ENCODE measurements at places on chromosomes 5 and 9.
A peak's percentile ranks its signal among the peaks of the same experiment; 100 is the strongest.

DNA sequence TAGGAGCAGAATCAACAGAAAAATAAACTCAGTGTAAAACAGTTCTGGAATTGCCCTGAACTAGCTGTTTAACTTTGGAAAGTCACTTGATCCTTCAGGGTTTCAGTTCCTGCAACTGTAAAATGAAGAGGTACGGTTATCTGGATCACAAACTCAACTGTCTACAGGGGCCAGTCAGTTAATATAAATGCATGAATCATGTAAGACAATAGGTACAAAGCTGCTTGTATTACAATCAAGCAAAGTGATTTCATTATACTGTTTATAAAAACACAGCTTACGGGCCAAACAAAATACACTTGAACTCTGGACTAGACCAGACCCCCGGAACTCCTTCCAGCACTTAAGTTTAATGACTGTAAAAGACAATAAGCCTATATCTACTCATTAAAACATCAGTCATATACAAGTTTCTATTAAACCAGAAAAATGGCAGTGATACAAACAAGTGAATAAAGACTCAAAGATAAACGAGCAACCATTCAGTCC lies 73.0 kb downstream of the MRPS27 start:
- no peak for DNase-seq

GRCh38 chr9:132894346-132894745 lies 15.6 kb downstream of the SPACA9 start:
- no peak for DNase-seq

GRCh38 chr5:102295534-102296177 lies 428 bp downstream of the SLCO4C1 start:
- no peak for DNase-seq

DNA sequence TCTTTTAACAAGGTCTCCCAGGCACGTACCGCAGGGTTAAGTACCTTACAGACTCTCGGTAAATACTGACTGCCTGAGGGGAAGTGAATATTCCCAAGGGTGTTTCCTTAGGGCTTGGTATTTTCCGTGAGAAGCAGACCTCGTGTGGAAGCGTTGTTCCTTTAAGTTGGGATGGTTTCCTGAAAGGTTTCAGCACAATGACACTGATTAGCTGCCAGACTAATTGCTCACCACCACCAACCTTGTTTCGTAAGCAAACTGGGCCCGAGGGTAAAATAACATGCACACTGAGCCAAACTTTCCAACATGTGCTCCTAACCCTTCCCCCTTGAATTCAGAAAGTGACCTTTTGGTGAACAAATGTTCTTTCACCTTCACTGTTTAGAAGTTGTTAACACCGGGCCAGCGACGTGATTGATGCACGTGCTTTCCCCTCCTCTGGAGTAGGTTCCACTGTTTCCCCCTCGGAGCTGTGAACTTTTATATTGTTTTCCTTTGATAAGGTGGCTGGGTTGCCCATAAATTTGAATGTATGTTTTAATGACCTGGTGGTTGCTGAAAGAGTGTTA lies 128.1 kb upstream of the RPS23 start:
- DNase-seq = no peak

GRCh38 chr5:6731465-6732237 lies 18.4 kb downstream of the TENT4A start:
- DNase-seq = no peak

DNA sequence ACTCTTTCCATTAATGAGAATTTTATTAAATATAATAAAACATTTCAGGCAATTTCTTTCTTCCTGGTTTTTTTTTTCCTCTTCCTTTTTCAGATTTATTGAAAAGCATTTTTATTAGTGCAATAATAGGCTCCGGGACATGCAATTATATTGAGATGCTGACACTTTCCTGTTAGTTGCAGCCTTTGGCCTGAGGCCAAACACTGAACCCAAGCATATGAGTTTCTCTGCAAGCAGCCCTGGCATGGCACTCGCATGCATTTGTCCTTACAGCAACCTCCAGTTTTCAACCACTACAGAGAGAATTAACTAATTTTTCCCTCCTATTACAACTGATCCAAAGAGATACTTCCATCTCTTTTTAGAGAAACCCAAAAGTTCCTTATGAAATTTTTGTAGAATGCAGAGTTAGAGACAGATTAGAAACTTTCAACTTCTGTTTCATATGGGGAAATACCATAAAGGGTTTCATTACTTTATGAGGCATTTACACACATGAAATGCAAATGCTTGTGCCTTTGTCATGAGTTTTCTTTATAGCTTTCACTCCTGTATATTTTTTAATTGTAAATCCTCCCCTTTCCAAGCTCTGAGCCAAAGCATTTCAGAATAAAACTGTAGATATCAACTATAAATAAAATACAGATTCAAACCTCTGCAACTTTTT lies 183.0 kb downstream of the CETN3 start:
- DNase-seq = no peak

DNA sequence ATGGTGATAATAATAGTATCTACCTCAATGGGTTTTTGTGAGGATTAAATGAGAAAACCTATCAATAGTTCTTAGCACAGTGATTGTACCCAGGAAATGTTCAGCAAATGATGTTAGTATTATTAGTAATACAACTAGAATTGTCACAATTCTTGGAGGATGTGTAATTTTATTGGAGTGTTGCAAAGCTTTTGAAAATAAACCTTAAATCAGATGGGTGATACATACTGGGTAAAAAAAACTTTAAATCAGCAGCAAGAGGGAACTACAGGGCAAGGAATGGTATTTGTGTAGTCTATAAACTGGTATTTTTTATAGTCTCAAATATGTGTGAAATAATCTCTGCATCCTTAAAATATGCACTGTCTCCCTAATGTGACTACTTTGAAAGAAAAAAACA lies 371.6 kb downstream of the PIK3R1 start:
- no peak for DNase-seq

DNA sequence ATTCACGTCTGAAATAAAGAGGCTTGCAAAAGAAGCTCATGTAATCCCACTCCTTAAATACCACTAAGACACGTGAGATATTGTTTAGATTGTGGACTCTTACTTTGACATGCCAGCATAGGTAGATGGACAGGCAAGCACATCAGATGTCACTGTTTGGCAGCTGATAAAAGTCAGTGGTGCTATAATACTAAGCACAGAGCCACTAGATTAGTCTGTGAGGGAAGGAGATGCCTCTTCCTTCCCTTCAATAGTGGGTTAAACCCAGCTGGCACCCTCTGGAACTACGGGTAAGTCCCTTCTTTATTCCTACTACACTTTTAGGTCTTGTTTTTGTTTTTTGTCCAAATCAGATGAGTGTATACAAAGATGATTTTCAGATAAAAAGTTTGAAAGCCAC lies at the start of gene MYOT:
Gene MYOT (plus strand): TSS at position 197 of the 400 bp plus-strand sequence. CDS start 2,792 bp downstream, outside the sequence.
- no peak for DNase-seq

DNA sequence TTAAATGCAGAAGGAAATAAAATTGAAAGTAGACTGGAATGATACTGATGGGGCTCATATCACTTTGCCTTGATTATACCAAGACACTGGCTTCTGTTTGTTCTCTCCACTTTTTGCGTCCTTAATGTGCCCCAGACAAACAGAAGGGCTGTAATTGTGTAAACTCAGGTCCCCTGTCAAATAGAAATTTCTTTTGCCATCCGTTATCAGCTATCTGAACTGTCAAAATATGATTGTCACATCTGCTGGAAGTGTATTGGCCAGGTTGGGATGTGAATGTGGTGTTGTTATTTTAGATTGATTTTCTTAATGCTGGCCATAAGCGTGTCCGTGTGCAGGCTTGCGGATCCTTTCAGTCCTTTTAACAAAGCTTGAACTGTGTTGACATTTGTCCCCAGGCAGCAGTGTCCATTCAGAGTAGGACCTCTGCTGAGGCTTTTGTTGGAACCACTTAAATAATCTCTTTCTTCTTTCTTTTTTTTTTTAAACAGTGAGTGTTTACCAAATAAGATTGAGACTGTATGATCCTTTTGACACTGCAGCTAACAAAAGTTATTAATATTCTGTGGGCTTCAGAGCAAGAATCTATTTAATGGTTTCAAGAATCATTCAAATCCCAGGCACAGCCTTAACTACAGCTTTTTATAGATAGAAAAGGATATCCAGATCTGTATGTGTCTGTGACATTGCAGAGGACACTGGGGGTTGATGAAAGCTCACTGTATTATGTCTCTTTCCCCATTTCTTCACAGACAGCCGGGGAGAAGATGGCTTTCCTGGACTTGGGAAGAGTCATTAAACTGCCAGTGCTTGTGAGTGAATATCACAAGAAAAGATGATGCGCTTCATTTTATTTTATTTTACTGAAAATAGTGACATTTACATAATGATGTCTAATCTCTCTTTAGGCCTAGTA lies 171.7 kb downstream of the ZNF608 start:
- DNase-seq = no peak

- peak; percentile 16 for DNase-seq
Observed at GRCh38 chr9:35526087-35526801, 36.3 kb downstream of the RUSC2 start.

DNA sequence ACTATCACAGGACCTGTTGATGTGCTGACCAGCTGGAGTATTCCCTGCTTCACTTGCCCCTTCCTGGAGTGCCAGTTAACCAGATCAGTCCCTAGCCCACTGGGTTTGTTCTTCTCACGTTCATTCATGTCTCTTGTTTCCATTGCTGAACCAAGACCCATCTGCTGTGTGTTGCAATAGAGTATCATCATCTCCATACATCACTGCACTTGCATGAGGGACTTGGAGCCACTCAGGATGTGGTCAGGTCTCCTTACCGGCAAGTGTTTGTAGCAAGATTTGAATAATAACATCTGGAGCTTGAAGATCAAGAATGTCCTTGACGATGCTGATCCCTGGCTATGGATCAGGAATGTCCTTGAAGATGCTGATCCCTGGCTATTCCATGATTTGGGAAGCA lies 358.6 kb downstream of the IRX1 start:
- no peak for DNase-seq

DNA sequence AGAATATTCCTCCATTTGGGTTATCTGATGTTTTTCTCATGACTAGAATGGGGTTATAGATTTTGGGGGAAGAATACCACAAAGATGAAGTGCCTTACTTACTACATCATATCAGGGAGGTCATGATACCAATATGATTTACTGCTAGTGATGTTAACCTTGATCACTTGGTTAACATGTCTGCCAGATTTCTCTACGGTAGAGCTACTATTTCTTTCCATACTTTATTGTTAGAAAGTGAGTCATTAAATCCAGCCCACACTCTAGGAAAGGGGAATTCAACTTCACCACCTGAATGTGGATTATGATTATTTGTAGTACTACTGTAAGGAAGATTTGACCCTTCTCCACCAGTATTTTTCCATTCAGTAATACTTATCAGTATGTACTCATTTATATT lies 64.7 kb downstream of the UBE2R2 start:
- DNase-seq = no peak

GRCh38 chr5:78002690-78003089 lies 226.6 kb upstream of the TBCA start:
- no peak for DNase-seq

DNA sequence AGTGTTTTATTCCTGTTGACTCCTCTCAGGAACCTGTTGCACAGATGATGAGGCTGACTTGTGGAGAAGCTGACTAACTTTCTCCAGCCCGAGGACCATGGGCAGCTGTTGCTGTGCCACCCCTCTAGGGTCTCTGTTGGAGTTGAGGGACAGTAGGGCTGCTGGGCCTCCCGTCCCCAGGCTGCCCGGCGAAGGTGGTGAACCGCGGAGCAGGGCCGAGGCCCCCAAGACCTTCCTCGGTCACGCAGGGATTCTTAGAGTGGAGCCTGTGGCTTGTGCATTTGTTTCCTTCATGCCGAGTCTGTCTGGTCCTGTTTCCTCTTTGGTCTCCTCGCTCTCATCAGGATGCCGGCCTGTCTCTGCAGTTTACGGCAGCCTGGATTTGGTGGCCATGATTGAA lies 40.2 kb downstream of the CACNA1B start:
- no peak for DNase-seq

DNA sequence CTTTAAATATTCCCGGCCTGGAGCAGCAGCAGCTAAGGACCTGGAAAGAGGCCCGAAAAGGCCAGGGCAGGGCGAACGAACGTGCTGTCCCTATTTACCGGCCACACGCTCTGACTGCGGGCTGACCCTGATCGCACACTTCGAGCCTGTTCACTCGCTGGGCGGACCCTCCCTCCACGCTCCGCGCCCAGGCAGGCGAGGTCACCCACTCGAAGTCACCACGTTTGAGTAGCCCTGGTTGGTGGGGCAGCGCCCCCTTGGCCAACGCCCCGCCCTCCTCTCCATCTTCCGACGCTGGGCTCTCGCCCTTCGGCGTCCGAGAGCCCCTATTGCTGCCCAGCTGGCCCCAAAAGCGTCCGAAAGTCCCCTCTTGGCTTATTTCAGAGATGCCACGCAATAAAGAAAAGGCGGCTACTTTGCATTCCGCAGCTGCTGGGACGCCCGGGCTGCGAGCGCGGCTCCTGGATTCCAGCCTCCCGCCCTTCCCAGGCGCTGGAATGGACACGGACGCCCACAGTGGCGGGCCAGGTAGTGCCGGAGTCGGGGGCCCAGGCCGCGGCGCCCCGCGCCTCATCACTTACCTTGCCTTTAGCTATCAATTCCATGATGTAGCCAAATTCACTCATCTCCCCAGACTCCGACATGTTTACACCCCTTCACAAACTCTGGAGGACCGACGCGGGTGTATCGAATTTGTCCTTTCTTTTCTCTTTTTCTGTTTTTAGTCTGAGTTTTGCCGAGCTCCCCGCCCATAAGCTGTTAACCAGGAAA lies 9.9 kb upstream of the TRIM36 start:
- DNase-seq = no peak

DNA sequence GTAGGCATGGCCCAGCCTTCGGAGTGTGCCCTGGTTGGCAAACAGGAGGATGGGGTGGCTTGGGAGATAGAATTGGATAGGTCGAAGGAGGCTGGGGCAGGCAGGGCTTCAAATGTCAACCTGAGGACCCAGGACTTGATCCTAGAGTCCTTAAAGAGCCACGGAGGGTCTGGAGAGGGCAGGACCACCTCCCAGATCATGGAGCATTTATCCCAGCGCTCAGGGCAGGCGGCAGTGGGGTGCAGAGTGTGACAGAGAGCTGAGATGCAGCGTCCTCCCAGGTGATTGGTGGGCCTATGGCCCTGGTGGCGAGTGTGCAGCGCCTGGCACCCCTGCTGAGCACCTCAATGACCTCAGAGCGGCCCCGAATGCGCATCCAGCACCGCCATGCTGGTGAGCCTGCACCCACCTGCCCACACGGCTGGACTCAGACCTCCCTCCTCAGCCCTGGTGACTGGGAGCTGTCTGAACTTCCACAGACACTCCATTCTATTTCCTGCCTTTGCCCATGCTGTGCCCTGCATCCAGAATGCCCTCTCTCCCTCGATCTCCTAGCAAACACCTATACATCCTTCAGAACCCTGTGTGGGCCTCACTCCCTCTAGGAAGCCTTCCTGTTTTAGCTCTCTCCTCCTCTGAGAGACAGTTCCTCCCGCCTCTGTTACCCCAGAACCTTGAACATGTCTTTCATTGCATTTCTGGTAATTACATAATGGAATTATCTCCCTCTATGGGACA lies 6.3 kb downstream of the ADGRD2 start:
- no peak for DNase-seq

GRCh38 chr5:150448334-150448733 lies 1.2 kb downstream of the RPS14 start:
- DNase-seq = peak; percentile 51

DNA sequence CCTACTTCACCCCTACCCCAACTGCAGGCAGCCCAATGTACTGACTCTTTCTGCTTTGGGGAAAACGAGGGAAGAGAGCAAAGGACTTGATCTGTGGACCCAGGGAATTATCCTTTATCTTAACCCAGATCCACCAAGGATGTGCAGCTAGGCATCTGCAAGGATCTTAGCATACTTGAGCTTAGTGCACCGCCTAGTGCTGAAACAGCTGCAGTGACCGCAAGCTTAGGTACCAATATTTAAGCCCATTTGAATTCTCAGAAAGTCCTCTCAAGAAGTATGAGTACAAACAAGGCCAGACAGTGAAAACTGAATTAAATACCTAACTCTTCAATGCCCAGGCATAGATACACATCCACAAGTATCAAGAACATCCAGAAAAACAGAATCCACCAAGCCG lies 576.7 kb upstream of the ADAMTS16 start:
- DNase-seq = no peak
